ENCODE measurements at places on chromosomes 13 and 19.

GRCh38 chr19:6482343-6482686 is 728 bp upstream of the DENND1C start:
- DNase-seq = no peak

GRCh38 chr13:105058517-105058916 is 1476.9 kb downstream of the EFNB2 start:
- DNase-seq = no peak

GRCh38 chr19:53906211-53907192 is 2.6 kb upstream of the CACNG7 start:
- peak; percentile 16 for DNase-seq

GRCh38 chr19:1749373-1750342 is 3.6 kb upstream of the ONECUT3 start:
- no peak for DNase-seq

DNA sequence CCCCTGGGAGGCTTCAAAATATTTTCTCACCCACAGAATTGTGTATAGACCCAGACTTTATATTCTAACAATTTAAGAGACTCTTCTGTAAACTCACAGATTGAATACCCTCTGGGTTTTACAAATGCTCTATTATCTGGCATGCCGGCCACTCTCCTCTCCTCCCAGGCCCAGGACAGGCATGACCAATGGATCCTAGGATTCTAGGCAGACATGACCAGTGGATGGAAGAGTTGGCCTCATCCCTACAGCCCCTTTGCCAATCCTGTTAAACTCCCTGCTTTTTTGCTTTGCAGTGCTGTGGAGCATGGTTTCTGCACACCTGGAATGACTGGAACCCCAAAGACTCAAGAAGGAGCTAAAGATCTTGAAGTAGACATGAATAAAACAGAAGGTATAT is 5.8 kb downstream of the ACSBG2 start:
- no peak for DNase-seq

DNA sequence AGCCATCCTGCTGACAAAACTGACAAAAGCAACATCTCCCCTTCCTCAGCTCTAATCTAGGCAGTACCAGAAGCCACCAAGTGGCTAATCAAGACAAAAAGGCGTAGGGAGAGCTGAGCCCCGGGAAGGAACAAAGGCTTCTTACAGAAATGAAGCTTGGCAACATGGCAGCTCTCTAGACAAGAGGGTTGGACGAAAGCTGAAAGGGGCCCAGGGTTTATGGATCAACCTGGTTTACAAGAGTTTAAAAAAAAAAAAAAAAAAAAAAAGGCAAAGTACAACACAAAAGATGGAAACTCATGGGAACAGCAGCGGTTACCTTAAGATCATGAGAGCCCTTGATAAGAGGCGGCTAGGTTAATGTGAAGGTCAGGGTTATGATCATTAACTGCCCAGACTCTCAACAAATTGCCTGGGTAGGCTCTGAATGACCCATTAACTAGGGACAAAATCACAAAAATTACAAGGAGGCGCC is 14.0 kb downstream of the ZC3H4 start:
- no peak for DNase-seq

DNA sequence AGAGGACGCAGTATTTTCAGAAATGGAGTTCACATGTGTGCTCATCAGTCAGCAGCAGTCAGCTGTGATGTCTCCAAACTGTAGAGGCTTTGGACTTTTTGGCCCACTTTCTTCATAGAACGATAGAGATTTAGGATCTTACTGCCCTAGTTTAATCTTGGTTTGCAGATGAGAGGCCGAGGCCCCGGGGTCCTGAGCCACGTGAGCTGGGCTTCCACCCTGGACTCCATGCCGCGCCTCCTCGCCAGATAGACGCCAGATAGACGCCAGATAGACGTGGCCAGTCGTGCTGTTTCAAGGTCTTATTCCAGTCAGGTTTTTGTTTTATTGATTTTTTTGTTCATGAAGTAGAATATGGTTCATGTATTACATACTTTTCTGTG is 11.7 kb upstream of the MCF2L start:
- DNase-seq = no peak
